ENCODE measurements at places on chromosomes 7 and 10.

DNA sequence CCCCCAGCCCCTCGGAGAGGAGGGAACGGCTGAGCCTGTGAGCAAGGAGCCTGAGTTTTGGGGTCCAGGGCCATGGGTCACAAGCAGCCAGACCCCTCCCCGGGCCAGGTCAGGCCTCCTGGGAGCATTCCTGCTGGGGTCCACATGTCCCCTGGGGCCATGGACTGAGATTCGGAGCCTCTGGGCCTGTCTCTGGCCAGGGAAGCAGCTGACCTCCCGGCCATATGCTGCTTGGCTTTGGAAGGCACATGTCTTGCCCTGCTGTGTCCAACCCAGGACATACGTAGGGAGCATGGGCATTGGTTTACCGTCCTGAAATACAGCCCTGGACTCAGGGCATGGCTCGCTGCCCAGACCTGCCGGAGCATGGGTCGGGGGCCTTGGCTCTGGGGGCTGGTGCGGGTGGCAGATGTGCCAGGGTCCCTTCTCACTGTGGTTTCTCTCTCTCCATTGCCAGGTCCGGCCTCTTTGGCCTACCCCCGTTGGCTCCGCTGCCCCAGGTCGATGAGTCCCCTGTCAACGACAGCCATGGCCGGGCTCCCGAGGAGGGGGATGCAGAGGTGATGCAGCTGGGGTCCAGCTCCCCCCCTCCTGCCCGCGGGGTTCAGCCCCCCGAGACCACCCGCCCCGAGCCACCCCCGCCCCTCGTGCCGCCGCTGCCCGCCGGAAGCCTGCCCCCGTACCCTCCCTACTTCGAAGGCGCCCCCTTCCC, 7.3 kb downstream of the PWWP2B start:
- no peak for DNase-seq

GRCh38 chr7:131845573-131846314, 289.3 kb upstream of the PODXL start:
- DNase-seq: no peak

GRCh38 chr7:32020551-32021159, 49.6 kb downstream of the PDE1C start:
- no peak for DNase-seq

DNA sequence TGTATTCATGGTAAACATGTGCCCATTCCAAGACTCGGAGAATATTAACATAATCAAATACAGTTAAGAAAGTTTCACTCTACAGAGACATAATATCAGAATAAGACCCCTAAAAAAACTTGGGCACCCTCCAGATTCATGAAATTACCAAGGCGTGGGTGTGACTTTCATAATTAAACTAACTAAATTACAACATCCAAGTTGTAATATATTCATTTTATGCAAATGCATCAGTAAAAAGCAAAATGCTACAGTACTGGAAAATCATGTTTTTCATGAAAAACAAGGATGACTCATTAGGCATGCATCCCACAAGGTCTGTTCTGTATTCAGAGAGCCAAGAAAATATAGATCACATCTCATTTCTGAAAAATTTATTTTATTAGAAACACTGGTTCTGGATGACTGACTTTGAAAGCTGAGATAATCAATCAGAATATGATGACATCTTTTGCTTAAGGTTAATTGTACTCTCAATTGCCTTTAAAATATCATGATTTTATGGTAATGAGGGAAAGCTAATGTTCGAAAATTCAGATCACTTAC, 248.8 kb upstream of the SMIM30 start:
- no peak for DNase-seq

GRCh38 chr10:1674501-1674900, 62.8 kb downstream of the ADARB2 start:
- no peak for DNase-seq

- no peak for DNase-seq
Measured at GRCh38 chr7:115004121-115004520, 82.2 kb downstream of the MDFIC start.

- DNase-seq: no peak
Measured at GRCh38 chr10:688312-689120, 952 bp downstream of the DIP2C start.

- DNase-seq: no peak
Measured at GRCh38 chr10:117677239-117677638, 134.7 kb downstream of the EMX2 start.

DNA sequence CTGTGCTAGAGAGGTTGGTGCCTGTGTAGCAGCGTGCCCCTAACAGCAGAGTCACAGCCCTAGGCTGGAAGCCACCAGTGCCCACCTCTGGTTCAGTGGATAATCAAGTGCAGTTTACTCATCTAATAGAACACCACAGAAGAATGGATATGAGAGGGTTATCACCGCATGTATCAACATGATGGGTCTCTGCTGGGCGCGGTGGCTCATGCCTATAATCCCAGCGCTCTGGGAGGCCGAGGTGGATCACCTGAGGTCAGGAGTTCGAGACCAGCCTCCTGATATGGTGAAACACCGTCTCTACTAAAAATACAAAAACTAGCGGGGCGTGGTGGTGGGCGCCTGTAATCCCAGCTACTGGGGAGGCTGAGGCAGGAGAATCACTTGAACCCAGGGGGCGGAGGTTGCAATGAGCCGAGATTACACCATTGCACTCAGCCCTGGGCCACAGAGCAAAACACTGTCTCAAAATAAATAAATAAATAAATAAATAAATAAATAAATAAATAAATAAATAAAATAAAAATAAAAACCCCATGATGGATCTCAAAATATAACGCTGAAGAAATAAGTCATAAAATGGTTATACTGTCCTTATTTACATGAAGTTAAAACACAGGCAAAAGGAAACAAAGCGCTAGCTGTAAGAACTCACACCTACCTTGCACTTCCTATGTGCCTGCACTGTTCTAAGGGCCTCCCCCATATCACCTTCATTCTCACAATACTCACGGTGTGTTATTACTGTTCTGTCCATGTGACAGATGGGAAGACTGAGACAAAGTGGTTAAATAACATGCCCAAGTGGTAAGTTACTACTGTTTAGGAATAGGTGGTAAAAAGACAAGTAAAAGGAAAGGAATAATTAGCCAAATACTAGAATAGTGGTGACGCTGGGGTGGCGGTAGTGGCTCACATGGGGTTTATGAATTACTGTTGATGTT, 70.9 kb downstream of the AMZ1 start:
- DNase-seq: no peak

DNA sequence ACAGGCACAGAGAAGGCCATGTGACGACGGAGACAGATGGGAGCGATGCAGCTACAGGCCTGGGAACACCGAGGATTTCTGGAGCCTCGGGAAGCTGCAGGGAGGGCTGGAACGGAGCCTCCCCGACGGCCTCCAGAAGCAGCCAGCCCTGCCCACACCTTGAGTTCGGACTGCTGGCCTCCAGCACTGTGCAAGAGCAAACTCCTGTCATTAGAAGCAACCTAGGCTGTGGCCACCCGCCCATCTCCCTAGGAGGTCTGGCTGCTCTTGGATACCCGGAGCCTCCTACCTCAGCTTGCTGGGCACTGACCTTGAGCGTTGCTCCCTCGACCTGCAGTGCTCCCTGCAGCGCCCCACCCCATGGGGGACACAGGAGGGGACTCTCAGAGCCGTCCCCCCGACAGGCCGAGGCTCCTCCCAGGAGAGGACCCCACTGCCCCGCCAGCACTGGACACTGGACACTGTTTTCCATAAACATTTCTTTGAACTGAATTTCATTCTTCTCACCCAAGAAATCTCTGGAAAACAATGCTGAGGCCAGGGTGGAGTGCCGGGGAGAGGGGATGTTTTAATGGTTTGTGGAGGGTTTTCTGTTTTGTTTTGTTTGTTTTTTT, 22.5 kb upstream of the TNRC18 start:
- DNase-seq: no peak

DNA sequence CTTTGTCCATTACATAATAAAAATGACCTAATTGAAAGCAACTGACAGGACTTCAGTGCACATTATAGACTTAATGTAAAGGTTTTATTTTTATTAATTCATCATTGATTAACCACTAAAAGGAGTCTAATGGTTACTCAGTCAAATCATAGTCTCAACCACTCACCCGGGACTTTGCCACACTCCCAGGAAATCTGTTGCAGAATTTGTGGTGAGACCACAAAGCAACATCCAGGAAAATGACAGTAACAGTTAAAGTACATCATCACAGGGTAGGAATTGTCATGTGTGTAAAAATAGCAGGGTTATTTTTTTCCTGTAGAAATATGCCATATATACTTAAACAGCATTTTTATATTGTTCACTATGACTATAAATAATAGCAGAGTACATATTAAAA, 6.3 kb upstream of the HGF start:
- DNase-seq: no peak

DNA sequence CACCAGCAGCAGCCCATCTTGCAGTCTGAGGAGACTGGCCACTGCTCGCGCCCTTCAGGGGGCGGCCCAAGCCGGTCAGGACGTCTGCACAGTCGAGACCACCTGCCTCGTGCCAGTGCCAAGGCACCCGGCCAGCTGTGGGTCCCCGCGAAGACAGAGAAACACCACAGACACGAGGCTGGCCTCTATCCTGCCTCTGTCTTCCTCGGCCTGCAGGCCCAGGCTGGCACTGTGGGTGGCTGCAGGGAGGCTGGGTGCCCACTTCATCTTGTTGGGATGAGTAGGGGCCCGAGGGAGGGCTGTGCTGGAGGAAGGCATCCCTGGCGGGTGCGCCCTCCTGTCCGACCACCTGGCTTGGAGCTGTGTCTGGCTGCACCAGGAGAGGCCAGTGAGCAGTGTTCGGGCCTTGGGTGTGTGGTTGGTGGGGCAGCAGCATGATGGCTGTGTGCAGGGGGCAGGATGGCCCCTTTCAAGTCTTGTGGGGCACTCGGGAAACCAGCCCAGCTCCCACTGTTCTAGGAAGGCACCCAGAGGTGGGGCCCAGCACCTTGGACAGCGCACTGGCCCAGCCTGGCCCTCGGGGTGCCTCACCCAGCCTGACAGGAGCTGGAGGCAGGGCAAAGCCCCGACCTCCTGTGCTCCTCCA, 7.3 kb downstream of the DPYSL4 start:
- no peak for DNase-seq

DNA sequence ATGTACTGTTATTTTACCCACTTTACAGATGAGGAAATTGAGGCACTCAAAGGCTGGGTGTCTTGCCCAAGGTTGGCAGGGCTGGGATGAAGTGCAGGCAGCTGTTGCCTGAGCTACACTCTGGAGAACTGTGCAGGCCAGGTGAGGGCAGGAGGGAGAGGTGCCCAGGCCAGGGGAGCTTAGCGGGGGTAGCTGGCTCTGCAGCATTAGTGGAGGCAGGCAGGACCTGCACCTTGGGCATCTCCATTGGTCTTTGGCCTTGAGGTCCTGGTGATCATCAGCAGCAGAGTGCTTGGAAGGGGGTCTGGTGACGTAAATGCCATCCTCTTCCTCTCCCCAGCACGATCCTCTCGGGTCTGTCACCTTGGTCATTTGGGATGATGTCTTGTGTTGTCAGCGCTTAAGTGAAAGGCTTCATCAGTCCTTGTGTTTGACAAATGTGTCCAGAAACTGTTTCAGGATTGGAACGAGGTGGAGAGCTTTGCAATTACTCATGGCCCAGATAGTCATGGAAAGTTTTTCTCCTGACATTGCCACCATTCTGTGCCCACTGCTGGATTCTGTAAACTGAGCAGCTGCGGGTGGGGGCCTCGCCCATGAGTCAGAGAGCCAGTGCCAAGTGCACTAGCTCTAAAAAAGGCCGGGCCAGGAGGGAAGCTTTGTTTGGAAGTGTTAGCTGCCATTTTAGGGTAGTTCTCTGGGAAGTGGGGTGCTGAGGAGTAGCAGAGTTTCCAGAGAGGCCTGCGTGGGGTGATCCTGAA, 47.6 kb downstream of the TSPAN15 start:
- DNase-seq: no peak

GRCh38 chr10:108203905-108204527, 1039.5 kb upstream of the SORCS1 start:
- DNase-seq: no peak

DNA sequence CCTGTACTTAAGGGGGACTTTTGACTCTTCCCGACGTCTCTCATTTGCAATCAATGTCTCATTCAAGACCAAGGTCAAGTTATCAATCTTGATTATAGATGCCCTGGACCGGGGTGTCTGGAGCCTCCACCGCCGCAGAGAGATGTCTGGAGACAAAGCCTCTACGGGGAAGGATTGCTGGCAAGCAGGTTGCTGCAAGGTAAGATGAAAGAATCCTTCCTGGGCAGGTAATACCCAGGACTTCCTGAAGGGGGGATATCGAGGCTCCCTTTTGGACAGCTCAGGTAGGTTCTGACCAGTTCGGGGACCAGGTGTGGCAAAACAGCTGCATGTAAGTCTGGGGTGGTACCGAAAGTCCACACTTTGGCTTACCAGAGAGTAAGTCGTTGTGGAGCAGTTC, 12.5 kb upstream of the CUX1 start:
- no peak for DNase-seq

- no peak for DNase-seq
Measured at GRCh38 chr7:46850563-46851330, 731.2 kb downstream of the TNS3 start.

DNA sequence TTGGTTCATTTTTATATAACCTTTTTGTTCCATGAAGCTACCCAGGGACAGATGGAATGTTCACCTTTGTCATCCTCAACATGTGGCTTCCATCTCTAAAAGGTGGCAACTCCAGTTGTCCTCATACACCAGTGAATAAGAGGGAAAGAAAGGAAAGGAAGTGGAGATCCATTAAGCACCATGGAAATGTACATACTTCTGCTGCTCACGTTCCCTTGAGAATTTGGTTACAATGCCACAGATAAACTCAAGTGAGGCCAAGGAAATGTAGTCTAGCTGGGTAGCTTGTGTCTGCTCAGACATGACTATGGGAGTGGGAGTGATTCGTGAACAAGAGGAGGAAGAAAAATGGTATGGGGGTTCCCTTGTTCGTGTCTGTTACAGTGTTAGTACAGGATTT, 237.1 kb upstream of the FAM3C start:
- no peak for DNase-seq

DNA sequence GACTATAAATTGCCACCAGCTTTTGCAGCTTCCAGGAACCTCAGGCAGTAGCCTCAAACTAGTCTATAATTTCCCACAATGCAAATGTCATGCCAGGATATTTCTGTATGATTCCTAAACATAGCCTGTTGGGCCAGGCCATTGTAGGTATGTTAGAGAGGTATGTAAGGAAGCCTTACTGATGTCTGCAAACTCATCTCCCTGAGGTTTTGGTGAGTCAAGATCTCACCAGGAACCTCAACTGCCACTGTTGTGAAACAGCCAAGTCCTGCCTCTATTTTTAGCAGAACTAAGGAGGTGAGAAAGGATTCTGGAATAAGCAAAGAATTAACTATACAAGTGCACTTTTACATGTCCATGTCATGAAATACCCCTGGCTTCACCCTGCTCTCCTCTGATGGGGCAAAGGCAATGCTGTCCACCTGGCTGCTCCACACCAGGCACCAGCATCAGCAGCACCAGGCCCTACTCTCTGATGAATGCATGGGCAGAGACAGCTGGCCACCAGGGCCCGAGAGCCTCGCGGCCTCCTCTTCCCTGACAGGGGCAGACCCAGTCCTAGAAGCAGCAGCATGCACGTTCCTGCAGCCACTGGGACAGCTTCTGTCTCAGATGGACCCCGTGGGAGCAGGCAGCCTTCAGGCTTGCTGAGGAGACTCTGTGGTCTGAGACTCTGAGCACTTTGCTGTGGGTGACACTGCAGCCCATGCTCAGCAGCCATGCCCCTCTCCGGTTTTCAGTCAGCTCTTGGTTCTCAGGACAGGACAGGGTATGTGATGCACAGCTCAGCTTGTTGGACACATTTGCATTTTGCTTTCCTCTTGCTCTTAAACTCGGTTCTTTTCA, 147.3 kb downstream of the ZMYND11 start:
- DNase-seq: no peak

- no peak for DNase-seq
Measured at GRCh38 chr7:102859799-102860125, 53.0 kb upstream of the LRRC17 start.

GRCh38 chr10:92773776-92774175, 74.5 kb upstream of the EXOC6 start:
- no peak for DNase-seq

- no peak for DNase-seq
Measured at GRCh38 chr10:107611115-107611514, 446.6 kb upstream of the SORCS1 start.

Measured in stimulated activated CD4-positive, alpha-beta T cell treated with anti-CD3 and anti-CD28 coated beads, Interleukin-15, amount 100 ng/mL, for 48 hours (primary cell).